ENCODE measurements at places on chromosomes 2 and 18.
A peak's percentile ranks its signal among the peaks of the same experiment; 100 is the strongest.

GRCh38 chr2:232588680-232589585 is 38.4 kb downstream of the EIF4E2 start:
- DNase-seq: peak; percentile 83
- peak overlapping the region; percentile 25 for H3K27ac ChIP-seq
- H3K27me3 ChIP-seq: no peaks in the 10 kb centered on the region
- H3K36me3 ChIP-seq: no peaks in the 10 kb centered on the region
- peaks cover 12% of the 10 kb centered on the region for H3K4me1 ChIP-seq
- H3K4me3 ChIP-seq: no peak overlapping the region

DNA sequence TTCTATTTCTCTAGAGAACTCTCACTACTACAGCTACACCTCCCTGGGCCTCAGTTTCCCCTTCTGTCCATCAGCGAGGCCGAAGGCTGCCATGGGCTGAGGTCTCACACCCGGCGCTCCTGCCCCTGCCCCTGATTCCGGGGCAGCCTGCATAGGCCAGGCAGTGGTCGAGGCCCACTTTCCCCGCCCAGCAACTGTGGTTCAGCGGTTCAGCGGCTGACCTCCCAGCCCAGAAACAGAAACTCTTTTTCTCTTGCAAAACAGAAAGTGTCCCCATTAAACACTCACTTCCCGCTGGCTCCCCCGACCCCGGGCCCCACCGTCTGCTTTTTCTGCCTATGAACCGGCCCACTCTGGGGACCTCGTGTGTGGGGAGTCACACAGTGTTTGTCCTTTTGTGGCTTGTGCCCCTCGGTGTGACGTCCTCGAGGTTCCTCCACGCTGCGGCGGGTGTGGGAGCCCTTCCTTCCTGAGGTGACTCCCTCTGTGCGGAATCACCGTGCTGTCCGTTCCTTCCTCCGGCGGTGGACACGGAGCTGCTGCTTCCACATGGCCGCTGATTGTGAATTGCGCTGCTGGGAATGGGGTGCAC is 16.0 kb downstream of the PDCD1 start:
- no peaks in the 10 kb centered on the region for H3K36me3 ChIP-seq
- no peak overlapping the region for H3K27ac ChIP-seq
- peaks cover 28% of the 10 kb centered on the region for H3K27me3 ChIP-seq
- no peak overlapping the region for H3K4me3 ChIP-seq
- no peak for DNase-seq

- H3K4me1 ChIP-seq: no peaks in the 10 kb centered on the region
- no peaks in the 10 kb centered on the region for H3K27me3 ChIP-seq
- no peak for DNase-seq
- no peak overlapping the region for H3K27ac ChIP-seq
- no peaks in the 10 kb centered on the region for H3K36me3 ChIP-seq
Observed at GRCh38 chr2:173690349-173690748, 274.8 kb downstream of the SP3 start.

- no peak overlapping the region for H3K27ac ChIP-seq
- no peaks in the 10 kb centered on the region for H3K27me3 ChIP-seq
- H3K4me3 ChIP-seq: no peak overlapping the region
- no peak for DNase-seq
- peaks cover 14% of the 10 kb centered on the region for H3K4me1 ChIP-seq
- H3K36me3 ChIP-seq: no peaks in the 10 kb centered on the region
Observed at GRCh38 chr2:28543316-28544035, 47.6 kb downstream of the PLB1 start.

DNA sequence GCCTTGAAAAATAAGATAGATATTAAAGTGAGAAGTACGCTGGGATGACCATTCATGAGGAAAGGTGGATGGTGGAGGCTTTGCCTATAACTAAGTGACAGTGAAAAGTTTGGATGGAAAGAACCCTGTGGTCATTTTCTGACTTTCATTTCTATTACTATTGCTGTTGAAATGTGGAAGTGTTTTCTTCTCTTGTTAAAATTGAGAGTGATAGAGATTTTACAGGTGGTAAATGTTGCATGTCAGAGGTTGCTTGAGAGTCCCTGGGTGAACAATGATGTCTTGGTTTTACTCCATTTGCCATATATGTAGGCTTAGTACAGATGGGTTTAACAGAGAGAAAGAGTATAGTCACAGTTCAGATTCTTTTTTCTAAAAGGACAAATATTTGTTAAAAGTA is 18.4 kb downstream of the NCOA1 start:
- no peaks in the 10 kb centered on the region for H3K27me3 ChIP-seq
- no peaks in the 10 kb centered on the region for H3K4me1 ChIP-seq
- no peak for DNase-seq
- H3K4me3 ChIP-seq: no peak overlapping the region
- no peaks in the 10 kb centered on the region for H3K36me3 ChIP-seq

DNA sequence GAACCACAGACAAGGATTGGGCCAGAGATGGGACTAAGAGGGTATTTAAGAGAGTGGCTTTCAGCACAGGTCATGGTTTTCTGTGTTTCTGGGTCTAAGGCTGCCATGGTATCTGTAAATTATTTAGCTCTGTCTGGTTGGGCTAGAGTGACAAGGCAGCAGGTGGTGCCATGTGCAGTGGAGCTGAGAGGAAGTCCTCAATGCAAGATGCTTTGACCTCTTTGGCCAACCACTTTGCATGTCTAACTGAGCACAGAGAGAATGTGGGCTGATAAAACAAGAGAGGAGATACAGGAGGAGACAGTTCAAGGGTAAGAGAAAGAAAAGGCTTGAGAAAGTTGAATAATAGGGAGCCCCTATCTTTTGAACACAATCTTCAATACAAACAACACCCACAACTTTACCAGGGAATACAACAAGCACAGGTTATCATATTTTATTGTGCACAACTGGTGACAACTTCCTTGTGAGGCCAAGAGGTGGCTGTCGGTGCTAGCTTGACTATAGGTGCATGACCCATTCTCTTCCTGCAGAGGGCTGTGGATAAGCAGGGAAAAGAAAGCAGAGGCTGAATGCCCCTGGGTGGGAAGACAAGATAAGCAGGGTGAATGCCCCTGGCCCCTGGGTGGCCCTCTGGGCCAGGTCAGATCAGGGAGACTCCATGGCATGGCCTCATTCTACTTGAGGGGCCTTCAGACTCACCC is 12.3 kb downstream of the FLACC1 start:
- no peak for DNase-seq
- peaks cover 3% of the 10 kb centered on the region for H3K36me3 ChIP-seq
- no peaks in the 10 kb centered on the region for H3K4me1 ChIP-seq
- no peak overlapping the region for H3K27ac ChIP-seq
- no peaks in the 10 kb centered on the region for H3K27me3 ChIP-seq

DNA sequence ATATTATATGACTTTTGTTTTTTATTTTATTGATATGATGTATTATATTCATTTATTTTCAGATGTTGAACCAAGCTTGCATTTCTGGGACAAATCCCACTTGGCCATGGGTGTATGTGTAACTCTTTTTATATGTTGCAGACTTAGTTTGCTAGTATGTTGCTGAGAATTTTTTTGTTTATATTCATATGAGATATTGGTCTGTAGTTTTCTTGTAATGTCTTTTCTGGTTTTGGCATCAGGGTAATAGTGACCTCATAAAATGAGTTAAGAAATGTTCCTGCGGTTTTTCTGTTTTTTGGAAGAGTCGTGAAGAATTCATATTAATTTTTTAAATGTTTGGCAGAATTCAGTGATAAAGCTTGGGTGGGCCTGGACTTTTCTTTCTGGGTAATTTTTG is 88.7 kb downstream of the ASB1 start:
- no peak overlapping the region for H3K4me3 ChIP-seq
- H3K36me3 ChIP-seq: no peaks in the 10 kb centered on the region
- no peak for DNase-seq
- no peaks in the 10 kb centered on the region for H3K27me3 ChIP-seq
- H3K27ac ChIP-seq: no peak overlapping the region

GRCh38 chr2:23231865-23232264 is 153.1 kb upstream of the KLHL29 start:
- H3K4me3 ChIP-seq: no peak overlapping the region
- no peaks in the 10 kb centered on the region for H3K4me1 ChIP-seq
- no peak overlapping the region for H3K27ac ChIP-seq
- H3K36me3 ChIP-seq: no peaks in the 10 kb centered on the region

DNA sequence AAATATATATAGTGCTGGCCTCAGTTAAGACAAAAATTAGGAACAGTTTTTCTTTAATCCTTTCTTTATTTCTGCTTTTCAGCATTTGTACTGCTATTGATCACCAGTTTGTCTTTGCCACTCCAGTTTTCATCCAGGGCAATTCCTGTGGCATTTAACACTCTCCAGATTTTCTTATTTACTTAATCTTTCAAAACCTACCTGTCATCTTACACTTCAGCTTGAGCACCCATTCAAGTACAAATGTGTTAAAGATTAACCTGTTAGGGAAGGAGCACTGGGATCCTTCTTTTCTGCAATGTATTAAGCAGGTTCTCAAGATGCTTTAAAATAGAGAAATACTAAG is 101.8 kb upstream of the SCN1A start:
- no peak overlapping the region for H3K27ac ChIP-seq
- H3K27me3 ChIP-seq: no peaks in the 10 kb centered on the region
- peaks cover 14% of the 10 kb centered on the region for H3K4me1 ChIP-seq
- H3K4me3 ChIP-seq: no peak overlapping the region
- no peaks in the 10 kb centered on the region for H3K36me3 ChIP-seq
- DNase-seq: no peak
